ENCODE measurements at places on chromosomes 7 and 10.
A peak's percentile ranks its signal among the peaks of the same experiment; 100 is the strongest.

GRCh38 chr10:5645375-5645774 is 21.0 kb downstream of the ASB13 start:
- DNase-seq, result no peak

DNA sequence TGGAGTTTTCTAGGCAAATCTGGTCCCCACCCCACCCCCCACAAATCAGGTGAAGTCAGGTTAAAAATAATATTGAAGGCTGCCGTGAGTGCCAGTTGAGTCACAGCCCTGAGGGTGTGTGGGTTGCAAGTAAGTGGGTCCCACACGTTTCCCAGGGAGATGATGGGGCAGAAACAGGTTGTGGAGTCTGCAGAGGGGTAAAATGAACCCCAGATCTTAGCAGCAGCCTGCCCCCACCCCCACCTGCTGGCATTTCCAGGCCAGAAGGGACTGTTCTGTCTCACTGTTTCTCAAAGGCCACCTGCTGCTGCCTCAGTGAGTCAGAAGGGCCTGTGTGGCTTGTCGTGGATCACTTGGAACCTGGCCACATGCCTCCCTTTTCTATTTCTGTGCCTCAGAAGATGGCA is 59.8 kb upstream of the SMNDC1 start:
- DNase-seq, result peak; percentile 72

DNA sequence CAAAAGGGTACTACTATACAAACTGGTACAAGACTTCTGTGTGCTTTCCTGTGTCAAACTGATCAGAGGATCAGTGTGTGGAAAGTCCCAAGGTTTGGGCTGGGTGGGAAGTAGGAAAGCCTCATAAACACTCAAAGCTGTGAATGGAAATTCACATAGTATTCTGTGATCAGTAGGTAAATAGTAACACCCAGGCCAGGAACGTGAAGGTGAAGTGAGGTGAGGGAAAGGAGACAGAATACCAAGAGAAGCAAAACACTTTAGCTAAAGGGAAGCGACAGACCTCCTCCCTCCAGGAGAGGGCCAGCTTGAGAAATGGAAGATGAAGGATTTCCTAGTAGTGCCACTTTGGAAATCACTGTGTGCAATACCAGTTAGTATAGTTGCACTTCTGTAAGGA is 451.9 kb downstream of the KCNMA1 start:
- no peak for DNase-seq

- DNase-seq, result no peak
These were observed 1.0 kb upstream of the NOLC1 start for GRCh38 chr10:102150970-102151773.
